ENCODE measurements at places on chromosomes 1 and 21. TPM values are rescaled to one million over a fixed set of nuclear protein-coding genes. Genes with fewer than 3 reads are reported as not detected.

BLZF1 gene
- total RNA-seq = 19.6 TPM

KCNE2 gene
- not detected for total RNA-seq

OLFM3 gene
- not detected for total RNA-seq

RPTN gene
- not detected for total RNA-seq

INSRR gene
- total RNA-seq = not detected

MMEL1 gene
- 0.46 TPM for total RNA-seq

KCNK1 gene
- total RNA-seq = 0.13 TPM

SSR2 gene
- 252 TPM for total RNA-seq

NR5A2 gene
- 4.3 TPM for total RNA-seq

SH2D2A gene
- total RNA-seq = 0.69 TPM

CHD1L gene
- 48.3 TPM for total RNA-seq

KAZN gene
- total RNA-seq = 6.6 TPM

PTPN22 gene
- not detected for total RNA-seq

DENND1B gene
- 7.7 TPM for total RNA-seq

RAD54L gene
- 29.4 TPM for total RNA-seq

GUCA2B gene
- total RNA-seq = not detected

MYOG gene
- not detected for total RNA-seq

KCNA3 gene
- not detected for total RNA-seq

KDF1 gene
- total RNA-seq = 3.2 TPM

ASH1L gene
- 40.9 TPM for total RNA-seq

HHIPL2 gene
- 14.7 TPM for total RNA-seq

GADD45A gene
- 106 TPM for total RNA-seq

CLSTN1 gene
- total RNA-seq = 143 TPM

SMG7 gene
- 65.2 TPM for total RNA-seq

MYOM3 gene
- total RNA-seq = 0.05 TPM

CFAP74 gene
- not detected for total RNA-seq

All from Panc1 (cell line).